ENCODE measurements at places on chromosomes 12 and 14.

DNA sequence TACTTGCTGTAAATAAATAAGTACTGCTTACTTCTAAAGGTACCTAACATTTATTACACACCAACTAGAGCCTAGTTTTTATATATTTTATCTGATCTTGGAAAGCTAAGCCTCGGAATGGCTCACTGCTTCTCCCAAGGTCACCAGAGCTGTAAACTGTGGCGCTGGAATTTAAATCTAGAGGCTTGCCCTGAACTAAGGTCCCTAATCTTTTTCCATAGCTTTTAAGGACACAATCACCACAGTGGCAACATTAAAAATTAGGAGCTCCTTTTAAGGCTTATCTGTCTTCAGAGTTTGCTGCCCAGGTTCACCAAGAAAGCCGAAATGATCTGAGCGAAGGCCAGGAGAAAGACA, 670 bp downstream of the CCNB1IP1 start:
- no peak for DNase-seq

- DNase-seq, result no peak
Measured at GRCh38 chr12:12127304-12127703, 56.6 kb downstream of the BCL2L14 start.

GRCh38 chr12:76508128-76508980, 51.2 kb downstream of the OSBPL8 start:
- no peak for DNase-seq

GRCh38 chr12:43338848-43339526, 213.0 kb downstream of the ADAMTS20 start:
- peak; percentile 52 for DNase-seq

GRCh38 chr12:95470300-95470699, 3.7 kb upstream of the METAP2 start:
- no peak for DNase-seq

- no peak for DNase-seq
Measured at GRCh38 chr12:54443446-54443845, 24.4 kb upstream of the ITGA5 start.

GRCh38 chr12:118342090-118342489, 30.6 kb downstream of the TAOK3 start:
- DNase-seq, result no peak

- no peak for DNase-seq
Measured at GRCh38 chr12:120474616-120474960, 5.0 kb upstream of the SRSF9 start.

- peak; percentile 46 for DNase-seq
Measured at GRCh38 chr12:67388331-67389138, 119.4 kb downstream of the CAND1 start.
